ENCODE measurements at places on chromosomes 1 and 21.

GRCh38 chr1:29398431-29398830 is 162.1 kb downstream of the PTPRU start:
- DNase-seq, result no peak

DNA sequence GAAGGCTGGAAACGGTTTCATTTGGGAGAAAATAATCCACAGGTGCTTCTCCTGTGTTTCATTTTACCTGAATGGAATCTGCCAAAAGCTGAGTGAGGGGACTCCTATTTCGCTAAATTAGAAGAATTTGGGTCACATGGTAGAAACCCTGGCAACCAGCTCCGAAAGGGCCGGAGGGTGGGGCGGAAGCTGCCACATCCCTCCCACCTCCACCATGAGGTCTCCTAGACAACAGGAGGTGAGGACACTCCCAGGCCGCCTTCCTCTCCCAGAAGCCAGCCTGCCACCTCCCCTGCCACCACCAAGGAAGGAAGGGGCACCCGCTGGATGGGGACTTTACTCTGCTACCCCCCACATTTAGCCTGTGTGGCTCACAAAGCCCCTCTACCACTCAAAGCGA is 199.9 kb upstream of the ZC3H12A start:
- DNase-seq, result no peak

- DNase-seq, result no peak
Observed at GRCh38 chr1:30686236-30686935, 37.0 kb downstream of the MATN1 start.

DNA sequence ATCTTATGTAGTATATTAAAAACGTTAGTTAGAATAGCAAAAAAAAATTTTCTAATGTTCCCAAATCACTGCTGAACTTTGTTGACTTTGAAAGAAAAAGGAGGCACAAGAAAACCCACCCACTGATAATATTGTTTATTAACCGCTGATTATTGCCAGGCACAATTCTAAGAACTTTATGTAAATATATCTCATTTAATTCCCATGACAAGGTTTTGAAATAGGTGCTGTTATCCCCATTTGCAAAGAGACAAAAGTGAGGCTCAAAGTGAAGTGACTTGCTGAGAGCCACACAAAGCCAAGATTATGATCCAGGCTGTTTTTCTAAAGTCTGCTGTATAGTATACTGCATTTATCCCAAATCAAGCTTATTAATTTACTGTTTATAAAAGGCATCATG is 56.4 kb downstream of the SASS6 start:
- DNase-seq, result no peak

DNA sequence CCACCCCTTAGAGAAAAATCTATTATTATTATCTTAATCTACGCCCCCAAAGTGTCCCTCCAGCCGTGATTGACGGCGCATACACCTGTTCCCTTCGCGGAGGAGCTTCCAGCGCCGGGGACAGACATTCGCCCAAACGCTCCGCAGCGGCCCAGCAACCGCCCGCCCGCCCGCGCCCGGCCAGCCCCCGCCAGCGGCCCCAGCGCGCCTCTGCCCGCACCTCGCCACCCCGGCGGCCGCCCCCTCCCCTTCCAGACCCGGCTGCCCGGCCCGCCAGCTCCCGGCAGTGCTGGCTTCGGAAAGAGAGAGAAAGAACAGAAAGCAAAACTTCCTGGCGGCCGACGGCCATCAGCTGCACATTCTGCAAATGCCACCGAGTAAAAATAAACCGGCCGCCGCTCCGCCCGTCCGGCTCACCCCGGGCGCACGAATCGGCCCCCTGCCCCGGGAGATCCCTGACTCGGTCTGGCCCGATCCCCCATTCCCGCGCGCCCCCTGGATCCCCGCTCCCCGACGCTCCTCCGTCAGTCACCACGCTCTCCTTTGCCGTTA is 1.6 kb downstream of the CASZ1 start:
- no peak for DNase-seq

DNA sequence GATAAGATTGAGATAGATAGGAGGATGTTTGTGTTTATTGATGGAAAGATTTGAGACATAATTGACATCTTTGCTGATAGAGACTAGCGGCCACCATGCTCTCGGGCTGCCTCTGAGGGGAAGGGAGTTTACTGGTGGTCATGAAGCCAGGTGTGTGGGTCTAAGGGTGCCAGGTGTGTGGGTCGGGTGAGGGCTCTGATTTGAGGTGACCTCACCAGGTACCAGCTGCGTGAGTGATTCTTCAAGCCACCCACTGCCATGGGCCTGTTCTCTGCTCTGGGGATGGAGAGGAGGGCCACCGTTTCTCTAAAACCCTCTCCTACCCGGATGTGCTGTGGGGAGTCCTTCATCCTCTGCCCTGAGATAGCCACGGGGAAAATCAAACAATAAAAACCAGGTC is 3.2 kb downstream of the UBASH3A start:
- no peak for DNase-seq

DNA sequence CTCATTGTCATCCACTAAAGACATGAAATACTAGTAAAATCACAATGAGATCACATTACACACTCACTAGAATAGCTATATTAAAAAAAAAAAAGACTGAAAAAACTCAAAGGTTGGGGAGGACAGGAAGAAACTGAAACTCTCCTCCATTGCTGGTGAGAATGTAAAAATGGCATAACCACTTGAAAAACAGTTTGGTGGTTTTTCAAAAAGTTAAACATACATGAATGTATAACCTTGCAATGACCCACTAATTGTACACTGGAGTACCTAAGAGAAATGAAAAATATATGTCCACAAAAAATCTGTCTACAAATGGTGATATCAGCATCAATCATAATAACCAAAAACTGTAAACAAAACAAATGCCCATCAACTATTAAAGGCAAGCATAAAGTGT is 44.0 kb downstream of the NRIP1 start:
- DNase-seq, result no peak

GRCh38 chr1:19731311-19731821 is 66.7 kb downstream of the HTR6 start:
- no peak for DNase-seq

DNA sequence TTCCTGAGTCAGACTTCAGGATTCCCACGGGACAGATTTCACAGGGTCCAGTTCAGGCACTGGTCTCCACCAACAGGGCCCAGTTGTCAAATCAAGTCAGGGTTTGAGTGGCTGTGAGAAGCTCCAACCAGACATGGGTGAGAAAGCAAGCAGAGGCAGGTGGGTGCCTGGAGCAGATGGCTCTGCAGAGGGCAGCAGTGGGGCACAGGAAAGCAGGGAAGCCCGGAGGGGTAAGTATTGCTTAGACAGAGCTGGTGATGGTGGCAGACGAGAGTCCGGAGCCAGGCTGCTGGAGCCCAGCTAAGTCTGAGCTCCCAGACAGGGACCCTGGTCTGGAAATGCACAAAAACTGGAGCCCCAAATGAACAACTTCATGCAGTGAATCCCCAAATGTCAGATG is 40.4 kb downstream of the RIMS3 start:
- no peak for DNase-seq

DNA sequence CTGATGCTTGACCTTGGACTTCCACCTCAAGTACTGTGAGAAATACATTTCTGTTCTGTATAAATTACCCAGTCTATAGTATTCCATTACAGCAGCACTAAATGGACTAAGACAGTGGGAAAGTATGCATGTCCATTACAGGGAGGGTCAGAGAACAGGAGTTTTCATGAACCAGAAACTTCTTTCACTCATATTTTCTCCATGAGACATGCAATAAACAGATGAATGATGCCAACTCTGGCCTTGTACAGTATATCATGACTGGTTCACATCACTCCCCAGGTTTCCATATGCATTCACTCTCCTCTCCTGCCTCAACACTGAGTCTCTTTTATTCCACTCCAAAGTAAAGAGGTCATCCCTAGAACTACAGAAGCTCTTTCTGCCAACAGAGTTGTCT is 4.5 kb upstream of the IFI16 start:
- DNase-seq, result no peak

GRCh38 chr1:204266504-204267034 is 52.8 kb upstream of the GOLT1A start:
- no peak for DNase-seq

- DNase-seq, result no peak
Observed at GRCh38 chr1:223175633-223176032, 32.6 kb upstream of the TLR5 start.

DNA sequence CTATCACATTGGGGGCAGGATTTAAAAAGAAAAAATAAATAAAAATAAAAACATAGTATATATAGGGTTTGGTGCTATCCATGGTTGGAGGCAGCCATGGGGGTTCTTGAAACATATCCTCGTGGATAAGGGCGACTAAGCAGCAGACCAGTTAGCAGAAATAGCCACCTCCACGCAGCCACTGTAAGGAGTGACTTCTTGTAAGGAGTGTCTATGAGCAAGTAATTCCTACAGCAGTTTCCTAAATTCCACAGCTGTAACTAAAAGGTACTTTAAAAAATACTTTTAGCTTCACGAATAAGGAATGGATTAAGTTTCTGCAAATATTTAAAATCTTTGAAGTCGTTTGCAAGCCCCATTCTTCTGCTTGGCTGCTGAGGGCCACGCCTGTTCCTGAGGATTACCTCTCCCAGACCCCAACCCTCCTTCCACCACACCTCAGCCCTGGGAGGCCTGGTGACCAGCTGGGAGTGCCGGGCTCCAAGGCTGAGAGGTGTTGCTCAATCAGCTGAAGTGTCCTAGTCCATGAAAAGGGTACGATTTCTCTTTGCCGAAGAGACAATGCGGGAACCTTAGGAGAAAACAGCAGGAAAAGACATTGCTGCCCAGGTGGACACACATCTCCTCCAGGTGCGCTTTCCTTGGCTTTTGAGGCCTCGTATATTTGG is 115.3 kb downstream of the ADSS2 start:
- no peak for DNase-seq

- DNase-seq, result no peak
Observed at GRCh38 chr21:45050797-45051489, 23.4 kb upstream of the ADARB1 start.

- no peak for DNase-seq
Observed at GRCh38 chr1:160251011-160251410, 11.3 kb downstream of the DCAF8 start.

- no peak for DNase-seq
Observed at GRCh38 chr1:29519788-29520110, 283.4 kb downstream of the PTPRU start.

GRCh38 chr1:155776414-155776813 is 80.6 kb downstream of the GON4L start:
- DNase-seq, result no peak

GRCh38 chr1:153583976-153584375 is 18.3 kb upstream of the S100A2 start:
- no peak for DNase-seq

GRCh38 chr1:8702850-8703810 is 114.3 kb downstream of the RERE start:
- DNase-seq, result peak; percentile 65

DNA sequence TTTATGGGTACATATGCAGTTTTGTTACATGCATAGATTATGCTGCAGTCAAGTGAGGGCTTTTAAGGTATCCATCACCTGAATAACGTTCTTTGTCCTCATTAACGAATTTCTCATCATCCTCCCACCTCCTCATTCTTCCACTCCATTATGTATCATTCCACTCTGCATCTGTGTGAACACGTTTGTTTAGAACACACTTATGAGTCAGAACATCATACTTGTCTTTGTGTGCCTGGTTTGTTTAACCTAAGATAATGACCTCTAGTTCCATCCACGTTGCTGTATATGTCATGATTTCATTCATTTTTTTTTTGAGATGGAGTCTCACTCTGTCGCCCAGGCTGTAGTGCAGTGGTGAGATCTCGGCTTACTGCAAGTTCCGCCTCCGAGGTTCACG is 6.7 kb upstream of the MPC2 start:
- no peak for DNase-seq

DNA sequence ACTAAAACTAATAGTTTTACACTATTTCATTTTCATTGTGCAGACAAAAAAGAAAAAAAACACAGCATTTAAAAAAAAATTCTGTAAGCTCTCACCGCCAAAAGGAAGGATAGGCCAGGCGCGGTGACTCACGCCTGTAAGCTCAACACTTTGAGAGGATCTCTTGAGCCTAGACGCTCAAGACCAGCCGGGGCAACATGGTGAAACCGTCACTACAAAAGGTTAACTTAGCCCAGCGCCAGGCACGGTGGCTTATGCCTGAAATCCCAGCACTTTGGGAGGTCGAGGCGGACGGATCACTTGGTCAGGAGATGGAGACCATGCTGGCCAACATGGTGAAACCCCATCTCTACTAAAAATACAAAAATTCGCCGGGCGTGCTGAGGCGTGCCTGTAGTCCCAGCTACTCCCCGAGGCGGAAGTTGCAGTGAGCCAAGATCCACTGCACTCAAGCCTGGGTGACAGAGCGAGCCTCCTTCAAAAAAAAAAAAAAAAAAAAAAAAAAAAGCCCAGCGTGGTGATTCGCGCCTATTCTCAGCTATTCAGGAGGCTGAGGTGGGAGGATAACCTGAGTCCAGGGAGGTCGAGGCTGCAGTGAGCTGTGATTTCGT is 14.3 kb upstream of the SPEN start:
- DNase-seq, result no peak

- no peak for DNase-seq
Observed at GRCh38 chr1:45243476-45244343, 37.3 kb upstream of the ZSWIM5 start.

GRCh38 chr1:77288275-77288674 is 6.5 kb downstream of the AK5 start:
- DNase-seq, result no peak

- no peak for DNase-seq
Observed at GRCh38 chr1:100882698-100883097, 11.9 kb downstream of the EXTL2 start.

GRCh38 chr1:156149374-156150332 is 3.7 kb upstream of the SEMA4A start:
- no peak for DNase-seq

DNA sequence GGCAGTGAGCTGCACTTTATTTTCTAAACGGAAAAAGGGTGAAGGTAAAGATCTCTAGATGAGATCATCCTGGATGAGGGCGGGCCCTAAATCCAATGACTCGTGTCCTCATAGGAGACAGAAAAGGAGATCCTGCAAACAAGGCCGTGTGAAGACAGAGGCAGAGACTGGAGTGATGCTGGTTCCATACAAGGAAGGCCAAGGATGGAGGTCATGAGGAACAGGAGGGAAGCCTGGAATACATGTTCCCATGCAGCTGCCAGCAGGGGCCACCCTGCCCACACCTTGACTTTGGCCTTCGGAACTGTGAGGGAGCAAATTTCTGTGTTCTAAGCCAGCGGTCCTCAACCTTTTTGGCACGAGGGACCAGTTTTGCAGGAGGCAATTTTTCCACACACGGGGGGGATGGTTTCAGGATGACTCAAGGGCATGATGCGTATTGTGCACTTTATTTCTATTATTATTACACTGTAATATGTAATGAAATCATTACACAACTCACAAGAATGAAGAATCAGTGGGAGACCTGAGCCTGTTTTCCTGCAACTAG is 94.3 kb downstream of the PSMG1 start:
- DNase-seq, result no peak

GRCh38 chr1:68918563-68918962 is 421.7 kb upstream of the DEPDC1 start:
- no peak for DNase-seq

GRCh38 chr1:46735708-46736324 is 16.9 kb upstream of the EFCAB14 start:
- DNase-seq, result no peak

- DNase-seq, result no peak
Observed at GRCh38 chr1:183454377-183454776, 17.9 kb upstream of the SMG7 start.

- DNase-seq, result no peak
Observed at GRCh38 chr1:240496941-240497340, 115.0 kb downstream of the GREM2 start.
